ENCODE measurements at places on chromosomes 7 and 10. TPM values are rescaled to one million over a fixed set of nuclear protein-coding genes. Genes with fewer than 3 reads are reported as not detected.

Gene LEP
- total RNA-seq, result not detected

Gene AEBP1
- total RNA-seq, result 18.4 TPM

GRCh38 chr7:132893560-132893959 is 188.3 kb downstream of the CHCHD3 start:
- DNase-seq, result no peak

GRCh38 chr10:72503241-72503640 is 122.6 kb downstream of the MICU1 start:
- no peak for DNase-seq

DNA sequence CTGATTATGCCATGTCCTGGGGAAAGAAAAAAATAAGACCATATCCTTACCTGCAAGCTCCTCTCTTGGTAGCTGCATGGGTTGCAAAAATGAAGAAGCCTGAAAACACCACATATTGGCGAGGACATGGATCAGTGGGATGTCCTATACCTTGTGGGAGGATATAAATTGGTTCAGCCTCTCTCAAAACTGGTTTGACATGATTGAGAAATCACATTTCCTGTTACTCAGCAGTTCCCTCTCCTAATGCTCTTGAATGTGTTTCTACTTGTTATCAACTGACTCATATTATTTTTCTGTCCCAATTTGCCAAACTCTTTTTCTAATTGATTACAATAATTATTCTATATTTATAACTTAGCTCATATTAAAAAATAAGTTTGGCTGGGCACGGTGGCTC is 380.2 kb downstream of the EXOC4 start:
- no peak for DNase-seq

GRCh38 chr7:25926451-25926850 is 225.5 kb upstream of the NFE2L3 start:
- no peak for DNase-seq

DNA sequence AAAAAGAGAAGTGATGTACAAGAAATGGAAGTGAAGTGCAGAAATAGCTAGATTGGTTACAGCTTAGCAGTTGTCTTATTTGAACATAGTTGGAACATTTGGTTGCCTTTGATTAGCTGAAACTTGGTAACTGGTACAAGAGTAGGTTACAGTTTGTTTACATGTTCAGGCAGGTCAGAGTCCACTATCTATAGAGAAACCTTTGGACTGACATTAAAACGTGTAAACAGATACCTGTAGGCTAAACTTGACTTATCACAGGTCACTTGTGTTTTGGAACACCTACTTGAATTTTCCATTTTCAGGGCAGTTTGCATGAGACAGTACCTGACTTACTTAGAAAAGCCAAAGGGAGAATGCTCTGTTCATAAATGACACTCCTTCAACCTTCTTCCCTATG is 28.5 kb upstream of the CYP2C8 start:
- no peak for DNase-seq
